ENCODE measurements at places on chromosomes 12 and 14.

DNA sequence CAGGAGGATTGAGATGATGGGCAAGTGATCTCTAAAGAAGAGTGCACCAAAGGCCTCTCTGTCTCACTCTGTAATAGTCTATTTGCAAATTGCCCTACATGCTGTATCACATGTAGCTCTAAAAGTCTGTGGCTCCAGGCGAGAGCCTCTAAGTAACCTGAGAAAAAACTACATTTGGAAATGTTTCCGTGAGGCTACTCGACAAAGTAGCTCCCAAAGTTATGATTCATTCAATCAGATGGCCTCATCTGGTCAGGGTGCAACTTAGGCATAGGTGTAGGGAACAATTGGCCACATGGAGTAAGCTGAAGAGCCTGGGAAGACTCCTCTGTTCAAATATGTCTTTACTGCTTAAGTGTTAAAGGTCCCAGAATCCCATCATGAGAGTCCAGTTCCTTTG, 155.4 kb upstream of the PLEKHG7 start:
- DNase-seq, result no peak

DNA sequence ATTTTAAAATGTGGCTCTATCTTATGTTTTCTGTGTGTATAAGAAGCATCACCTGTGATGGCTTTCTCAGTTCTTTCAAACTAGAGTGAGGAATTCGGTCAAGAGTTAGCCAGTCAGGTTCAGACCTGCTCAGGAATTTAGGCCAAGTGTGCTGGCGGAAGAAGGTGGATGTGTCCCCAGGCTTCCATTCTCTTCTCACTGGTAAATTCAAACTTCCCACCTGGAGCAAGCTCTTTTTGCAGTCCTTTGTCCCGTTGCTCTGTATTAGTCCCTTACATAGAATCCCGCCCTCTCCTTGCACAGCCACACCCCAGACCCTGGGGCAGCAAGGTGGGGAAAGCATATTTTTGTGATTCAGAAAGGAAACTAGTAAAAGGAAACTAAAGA, 124.7 kb upstream of the PWP1 start:
- no peak for DNase-seq

DNA sequence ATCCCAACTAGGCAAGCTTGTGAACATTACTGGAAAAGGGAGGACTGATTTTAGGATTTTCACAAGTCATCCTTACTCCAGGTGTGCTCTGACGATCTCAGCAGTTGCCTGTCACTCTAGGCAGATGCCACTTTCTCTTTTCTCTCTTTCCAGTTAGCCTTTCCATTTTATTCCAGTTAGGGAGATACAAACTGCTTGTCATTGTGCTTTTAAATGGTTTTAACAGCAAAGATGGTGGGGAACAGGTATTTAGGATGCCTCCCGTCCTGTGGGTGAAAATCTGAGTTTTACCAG, 1.2 kb downstream of the PA2G4 start:
- no peak for DNase-seq

- no peak for DNase-seq
These were observed 737.8 kb downstream of the RERGL start for GRCh38 chr12:17352164-17352563.

- no peak for DNase-seq
These were observed 51.9 kb downstream of the RASSF8 start for GRCh38 chr12:26010293-26010821.

- DNase-seq, result no peak
These were observed 51.2 kb downstream of the GLRX5 start for GRCh38 chr14:95585953-95586620.

GRCh38 chr12:6730169-6730568, 6.3 kb downstream of the COPS7A start:
- no peak for DNase-seq

- DNase-seq, result no peak
These were observed 125.0 kb downstream of the PTPN11 start for GRCh38 chr12:112543751-112544150.

DNA sequence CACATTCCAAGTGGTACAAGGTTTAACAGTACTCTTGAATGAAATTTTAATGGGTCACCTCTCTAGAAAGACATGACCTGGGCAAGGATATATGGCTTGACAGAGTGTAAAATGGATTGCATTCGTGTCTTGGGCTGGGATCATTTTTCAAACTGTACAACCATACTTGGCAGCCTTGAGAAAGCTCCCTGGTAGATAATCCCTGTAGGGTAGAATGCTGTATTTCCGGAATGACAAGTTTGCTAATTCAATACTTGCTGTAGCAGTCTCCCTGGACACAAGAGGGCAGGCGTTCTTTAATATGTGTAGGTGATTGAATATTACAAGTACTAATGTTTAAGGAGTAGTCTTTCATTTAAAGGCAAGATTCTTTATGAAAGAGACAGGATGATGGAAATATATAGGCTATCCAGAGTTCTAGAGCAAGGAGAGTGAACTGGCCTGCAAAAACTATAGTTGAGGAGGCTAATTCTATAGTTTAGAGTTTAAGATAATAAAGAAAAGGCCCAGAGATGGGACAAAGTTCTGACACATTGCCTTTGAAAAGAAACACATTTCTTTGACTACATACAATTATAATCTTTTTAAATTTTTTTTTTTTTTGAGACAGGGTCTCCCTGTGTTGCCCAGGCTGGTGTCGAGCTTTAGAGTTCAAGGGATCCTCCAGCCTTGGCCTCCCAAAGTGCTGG, 53.4 kb downstream of the PLBD1 start:
- no peak for DNase-seq

DNA sequence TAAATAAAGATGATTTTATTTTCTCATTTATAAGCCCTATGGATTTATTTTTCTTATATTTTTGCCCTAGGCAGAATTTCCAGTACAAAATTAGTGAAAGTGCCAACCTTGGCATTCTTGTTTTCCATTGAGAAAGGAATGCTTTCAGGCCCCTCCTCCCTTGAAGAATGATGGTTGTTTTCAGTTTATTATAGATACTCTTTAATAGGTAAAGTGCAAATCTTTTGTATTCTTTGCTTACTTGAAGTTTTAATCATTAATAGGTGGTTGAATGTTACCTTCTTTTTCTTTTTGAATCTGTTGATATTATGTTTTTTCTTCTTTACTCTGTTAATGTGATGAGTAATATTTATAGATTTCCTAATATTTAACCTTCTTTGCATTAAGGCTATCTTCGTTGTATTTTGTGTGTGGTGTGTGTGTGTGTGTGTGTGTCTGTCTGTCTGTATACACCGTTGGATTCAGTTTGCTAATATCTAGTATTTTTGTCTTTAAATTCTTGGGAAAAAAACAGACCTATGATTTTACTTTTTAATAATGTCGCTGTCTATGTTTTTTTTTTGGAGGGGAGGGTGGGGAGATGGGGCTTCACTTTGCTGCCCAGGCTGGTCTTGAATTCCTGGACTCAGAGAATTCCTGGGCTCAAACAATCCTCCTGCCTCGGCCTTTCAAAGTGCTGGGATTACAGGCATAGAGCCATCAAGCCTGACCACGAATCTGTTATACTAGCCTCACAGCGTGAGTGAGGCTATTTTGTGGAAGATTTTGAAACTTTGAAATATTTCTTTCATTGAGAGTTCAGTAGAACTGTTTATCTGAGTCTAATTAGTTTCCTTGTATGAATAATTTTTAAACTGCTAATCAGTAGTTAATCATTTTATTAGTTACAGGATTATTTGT, 13.5 kb downstream of the SRGAP1 start:
- no peak for DNase-seq

GRCh38 chr14:54777395-54777794, 125.2 kb downstream of the GCH1 start:
- no peak for DNase-seq

- no peak for DNase-seq
These were observed 173.9 kb downstream of the SLC15A4 start for GRCh38 chr12:128649902-128650301.

- no peak for DNase-seq
These were observed 444.9 kb downstream of the EGLN3 start for GRCh38 chr14:33505963-33506329.

GRCh38 chr14:60840313-60840712, 105.8 kb downstream of the MNAT1 start:
- no peak for DNase-seq

DNA sequence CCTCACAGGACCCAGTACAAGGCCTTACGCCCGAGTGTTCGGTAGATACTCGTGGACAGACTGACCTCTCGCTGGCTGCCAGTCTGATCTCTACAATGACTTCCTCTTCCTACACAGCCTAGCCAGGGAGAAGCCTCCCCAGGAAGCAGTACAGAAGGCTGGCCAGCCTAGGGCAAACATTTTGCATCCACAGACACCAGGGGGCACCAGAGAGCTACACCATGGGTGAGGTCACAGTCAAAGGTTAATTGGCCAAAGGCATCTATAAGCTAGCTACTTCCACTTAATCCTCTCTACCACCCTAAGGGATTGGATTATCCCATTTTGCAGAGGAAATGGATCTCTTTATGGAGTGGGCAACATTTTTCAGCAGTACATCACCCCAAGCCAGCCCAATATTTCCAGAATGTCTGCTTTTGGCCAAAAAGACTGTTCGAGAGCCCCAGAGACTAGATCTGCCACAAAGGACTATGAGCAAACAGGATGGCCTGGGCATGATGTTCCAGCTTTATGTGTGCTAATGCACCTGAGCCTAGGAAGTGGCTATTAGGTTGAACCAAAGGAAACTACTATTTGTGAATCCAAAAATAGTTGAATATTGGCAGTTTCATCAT, 14.6 kb upstream of the PNMA1 start:
- no peak for DNase-seq

DNA sequence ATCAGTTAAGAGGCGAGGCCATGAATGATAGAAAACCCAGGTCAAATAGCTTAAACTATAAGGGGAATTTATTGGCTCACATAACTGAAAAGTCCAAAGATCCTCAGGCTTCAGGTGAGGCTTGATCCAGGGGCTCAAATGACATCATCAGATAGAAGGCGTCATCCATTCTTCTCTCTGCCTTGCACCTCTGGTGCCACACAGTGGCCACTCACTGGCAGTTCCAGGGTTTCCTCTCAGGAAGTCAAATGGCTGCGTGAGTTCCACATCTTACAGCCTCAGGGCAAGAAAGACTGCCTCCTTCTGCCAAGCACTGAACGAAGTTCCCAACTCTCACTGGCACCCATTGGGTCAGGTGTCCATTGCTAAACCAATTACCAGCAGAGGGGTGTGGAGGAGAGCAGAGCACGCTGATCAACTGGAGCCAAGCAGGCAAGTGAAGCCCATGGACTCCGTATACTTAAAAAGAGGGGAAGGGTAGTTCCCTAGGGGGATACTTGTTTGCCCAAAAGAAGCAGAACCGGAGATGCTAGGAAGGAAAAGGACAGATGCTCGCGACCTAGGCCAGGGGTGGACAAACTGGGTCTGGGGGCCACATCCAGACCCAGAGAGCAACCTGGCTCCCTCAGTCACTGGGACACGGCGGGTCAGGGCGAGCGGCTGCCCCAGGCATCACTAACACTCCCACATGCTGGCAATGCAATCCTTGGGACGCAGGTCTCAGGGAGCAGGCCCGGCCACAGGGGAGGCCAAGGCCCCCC, 69.3 kb downstream of the SERPINA3 start:
- no peak for DNase-seq

DNA sequence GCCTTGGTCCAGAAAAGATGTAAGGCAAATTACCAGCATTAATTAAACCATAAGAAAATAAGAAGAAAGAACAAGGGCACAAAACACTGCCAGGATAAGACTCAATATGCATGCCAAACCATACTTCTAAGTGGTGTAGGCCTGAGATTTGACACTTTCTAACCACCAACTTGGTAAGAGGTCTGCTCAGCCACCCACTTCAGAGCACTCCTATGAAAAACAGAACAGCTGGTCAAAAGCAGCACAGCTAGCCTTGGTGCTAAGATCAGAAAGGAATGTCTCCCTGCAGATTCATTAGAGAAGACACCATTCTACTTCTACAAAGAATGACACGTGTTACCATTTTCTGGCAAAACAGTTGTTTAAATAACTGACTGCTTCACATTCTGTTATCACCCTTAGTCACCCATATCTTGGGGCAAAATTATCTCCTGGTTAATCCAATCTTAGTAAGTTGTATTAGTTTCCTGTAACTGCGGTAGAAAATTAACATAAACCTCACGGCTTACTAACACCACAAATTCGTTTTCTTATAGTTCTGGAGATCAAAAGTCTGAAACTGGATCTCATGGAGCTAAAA, 13.2 kb downstream of the RPS6KA5 start:
- no peak for DNase-seq
